NCI-H446 (cell line): ENCODE measurements at places on chromosomes 12 and 14.

DNA sequence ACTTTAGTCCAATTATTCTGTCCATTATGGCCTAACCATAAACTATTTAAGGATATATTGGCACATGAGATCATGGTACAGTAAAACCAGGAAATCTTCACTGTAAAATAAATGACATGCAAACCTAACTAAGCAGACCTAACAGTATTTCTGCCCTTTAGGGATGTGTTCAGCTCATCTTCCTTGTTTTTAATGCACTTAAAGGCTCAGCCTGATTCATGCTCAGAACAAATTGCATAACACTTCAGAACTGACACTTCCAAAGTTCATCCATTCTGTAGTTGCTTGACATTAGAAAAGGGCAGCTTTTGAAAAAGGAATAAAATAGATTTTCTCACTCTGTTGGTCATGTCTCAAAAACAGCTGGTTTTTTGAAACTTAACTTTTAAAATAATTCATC lies 708.5 kb downstream of the C12orf50 start:
- no peak for DNase-seq

DNA sequence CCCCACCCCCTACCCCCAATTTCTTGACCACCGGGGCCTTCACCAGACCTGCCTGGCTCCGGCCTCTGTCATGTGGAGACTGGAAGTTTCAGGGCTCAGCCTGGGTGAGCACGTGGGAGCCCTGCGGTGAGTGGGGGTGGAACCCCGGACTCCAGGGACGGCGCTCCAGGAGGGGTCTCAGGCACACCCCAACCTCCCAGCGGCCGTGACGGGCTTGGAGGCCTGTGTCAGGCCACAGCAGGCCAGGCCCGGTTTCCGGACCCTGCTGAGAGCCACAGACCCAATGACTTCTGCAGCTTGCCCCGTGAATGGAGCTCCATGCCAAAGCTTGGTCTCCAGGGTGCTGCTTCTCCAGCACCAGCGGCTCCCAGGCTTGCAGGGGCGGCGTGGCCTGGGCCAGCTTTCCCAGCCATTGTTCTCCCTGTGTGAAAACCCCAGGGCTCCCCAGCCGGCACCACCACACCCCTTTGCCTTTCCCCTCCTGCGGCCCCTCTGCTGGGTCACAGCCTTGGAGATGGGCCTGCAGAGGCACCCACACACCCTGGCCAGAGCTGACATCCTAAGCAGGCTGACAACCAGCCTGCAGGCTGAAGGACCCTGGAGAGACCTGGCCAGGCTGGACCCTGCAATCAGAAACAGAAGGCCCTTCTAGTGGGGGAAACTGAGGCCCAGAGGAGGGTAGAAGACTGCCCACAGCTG lies 186.2 kb upstream of the C14orf180 start:
- no peak for DNase-seq

- no peak for DNase-seq
These were observed 10.6 kb upstream of the CYP46A1 start for GRCh38 chr14:99673305-99674063.

DNA sequence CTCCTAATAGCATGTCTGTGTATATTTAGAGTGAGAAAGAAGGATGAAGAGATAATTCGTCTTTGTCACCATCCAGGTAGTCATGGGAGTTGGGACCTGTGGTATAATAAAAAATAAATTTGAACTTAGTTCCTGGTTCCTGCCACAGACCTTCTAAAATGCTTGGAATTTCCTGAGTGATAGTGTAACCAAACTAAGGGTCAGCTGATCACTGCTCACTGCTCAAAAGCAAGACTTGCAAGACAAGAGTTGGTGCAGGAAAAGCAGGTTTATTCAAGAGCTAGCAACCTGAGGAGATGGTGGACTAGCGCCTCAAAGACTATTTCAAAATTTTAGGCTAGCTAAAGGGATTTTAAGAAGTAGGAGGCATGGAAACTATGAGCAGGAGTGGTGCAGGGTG lies 19.1 kb downstream of the ANG start:
- DNase-seq, result no peak

DNA sequence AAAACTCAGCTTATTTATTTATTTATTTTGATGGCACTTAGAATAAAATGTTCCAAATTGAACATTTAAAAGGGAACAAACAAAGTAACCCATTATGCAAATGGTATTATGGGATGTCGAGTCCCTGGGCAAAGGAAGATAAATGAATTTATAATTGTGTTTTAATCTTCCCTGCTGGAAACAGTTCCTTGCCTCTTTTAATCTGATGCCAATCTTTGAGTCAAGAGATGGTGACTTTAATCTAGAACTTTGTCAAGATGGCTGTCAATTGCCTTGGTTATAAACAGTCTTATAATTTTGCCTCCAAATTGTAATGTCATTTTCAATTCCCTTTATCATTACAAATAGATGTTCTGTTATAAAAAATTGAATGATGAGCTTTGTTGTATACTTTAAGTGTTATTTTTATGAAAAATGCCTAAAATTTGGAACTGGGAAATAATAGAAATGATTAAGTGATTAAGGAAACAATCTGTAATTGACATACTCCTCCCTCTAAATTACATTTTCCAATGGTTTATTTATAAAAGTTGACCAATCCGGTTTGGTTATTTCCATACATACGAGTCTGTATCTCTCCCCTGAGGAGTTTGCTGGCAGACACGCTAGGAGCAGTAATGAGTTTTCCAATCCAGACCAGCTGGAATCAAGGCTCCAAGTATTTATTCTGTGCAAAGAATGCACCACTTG lies 134.9 kb upstream of the FRMD6 start:
- peak; percentile 65 for DNase-seq

DNA sequence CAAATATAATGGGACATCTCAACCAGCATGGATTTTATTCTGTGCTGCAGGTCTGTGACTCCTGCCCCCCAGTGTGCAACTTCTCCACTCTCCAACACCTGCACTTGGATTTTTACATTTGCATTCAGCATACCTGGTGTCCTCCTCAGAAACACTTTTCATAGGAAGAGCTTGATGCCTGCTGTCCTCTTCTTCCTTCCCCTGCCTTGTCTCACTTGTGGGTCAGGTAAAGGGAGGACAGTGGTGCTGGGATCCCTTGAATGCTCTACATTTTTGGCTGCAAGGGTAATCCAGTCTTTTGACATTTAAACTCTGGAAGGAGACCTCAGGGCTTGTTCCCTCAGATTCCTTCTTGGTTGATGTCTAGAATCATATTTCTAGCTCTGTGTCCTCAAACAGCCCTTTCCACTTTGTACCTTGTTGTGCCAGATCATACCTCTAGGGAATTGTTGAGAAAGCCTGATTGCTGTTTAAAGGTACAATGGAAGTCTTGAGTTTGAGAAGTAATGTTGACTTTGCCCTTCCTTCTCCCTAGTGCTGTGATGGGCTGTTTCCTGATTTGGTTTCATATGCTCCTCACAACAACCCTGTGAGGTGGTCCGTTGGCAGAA lies 12.6 kb downstream of the UBE3B start:
- DNase-seq, result no peak

DNA sequence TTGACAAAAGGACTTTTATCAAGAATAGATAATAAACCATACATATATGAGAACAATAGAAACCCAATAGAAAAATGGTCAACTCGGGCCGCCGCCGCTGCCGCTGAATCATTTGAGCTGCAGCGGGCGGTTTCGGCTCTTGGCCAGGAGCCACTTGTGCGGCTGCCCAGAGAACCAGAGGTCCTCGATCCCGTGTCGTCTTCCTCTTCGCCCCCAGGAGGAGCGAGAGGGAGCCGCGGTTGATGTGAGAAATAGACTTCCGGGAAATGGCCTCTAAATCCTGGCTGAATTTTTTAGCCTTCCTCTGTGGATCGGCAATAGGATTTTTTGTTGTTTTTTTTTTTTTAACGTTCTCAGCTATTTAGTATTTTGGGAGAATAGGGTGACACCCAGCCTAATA lies 44.8 kb downstream of the CPSF6 start:
- DNase-seq, result peak; percentile 74

DNA sequence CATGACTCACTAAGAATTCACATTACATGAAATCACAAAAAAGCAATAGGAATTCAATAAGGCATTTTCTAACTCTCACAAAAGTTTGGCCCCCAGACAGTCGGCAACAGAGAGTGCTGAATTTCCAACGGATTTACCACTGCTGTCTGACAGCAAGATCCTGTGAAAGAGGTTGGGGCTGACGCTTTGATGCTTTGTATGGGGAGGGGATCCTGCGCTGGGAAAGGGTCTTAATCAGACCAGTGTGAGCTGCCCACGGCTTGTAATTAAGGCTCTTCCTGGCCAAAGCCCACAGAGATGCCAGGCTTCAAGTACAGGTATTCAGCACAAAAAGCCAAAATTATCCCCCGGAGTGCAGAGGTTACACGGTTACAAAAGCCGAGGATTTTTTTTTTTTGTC lies 66.8 kb upstream of the TMCC3 start:
- DNase-seq, result no peak

DNA sequence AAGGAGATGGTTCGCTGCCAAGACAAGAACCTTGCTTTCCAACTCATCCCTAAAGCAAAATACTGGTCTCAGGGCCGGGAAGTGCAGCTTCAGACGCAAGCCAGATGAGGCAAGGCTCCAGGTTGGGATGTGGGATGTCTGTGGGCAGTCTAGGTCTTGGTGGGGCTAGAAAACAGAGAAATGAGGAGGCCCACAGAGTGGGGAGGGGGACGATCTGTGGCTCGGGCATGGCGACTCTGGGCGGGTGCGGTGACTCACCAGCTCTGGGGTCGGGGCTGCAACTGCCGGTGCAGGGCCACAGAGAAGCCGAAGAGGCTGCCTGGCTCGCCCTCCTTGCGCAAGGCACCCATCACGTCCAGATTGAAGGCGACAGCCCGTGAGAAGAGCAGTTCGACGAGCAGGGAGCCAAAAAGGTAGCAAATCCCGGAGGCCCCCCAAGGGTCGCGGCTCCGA lies 459 bp downstream of the ITGA7 start:
- no peak for DNase-seq

GRCh38 chr12:121239351-121240061 lies 29.6 kb downstream of the P2RX4 start:
- DNase-seq, result no peak

GRCh38 chr14:96257056-96257455 lies 1.0 kb downstream of the BDKRB1 start:
- DNase-seq, result no peak

DNA sequence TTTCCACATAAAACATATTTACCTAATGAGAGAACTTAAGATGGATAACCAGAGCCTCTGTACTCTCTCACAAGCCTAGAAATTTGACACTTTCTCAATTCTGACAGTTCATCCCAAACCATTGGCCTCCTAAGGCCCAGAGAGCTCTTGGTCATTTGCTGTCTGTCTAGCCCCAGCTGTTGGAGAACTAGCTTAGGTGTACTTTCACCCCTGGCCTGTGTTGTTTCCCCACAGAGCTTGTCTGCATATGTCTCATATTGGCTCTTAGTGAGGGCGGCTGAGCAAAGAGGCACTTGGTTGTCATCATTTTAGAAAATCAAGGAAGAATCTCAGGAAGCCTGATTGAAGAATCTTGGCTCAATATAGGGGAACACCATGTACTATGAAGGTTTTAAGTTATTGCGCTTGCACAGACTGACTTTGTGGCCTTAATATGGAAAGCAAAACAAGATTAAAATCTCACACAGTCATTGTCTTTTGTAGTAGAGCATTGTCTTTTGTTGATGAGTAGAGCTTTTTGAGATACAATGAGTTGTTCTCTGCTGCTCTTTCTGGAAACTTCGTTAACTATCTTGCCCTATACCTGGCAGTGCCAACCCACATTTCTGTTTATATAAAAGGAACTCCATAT lies 324.6 kb downstream of the RAD51B start:
- no peak for DNase-seq

DNA sequence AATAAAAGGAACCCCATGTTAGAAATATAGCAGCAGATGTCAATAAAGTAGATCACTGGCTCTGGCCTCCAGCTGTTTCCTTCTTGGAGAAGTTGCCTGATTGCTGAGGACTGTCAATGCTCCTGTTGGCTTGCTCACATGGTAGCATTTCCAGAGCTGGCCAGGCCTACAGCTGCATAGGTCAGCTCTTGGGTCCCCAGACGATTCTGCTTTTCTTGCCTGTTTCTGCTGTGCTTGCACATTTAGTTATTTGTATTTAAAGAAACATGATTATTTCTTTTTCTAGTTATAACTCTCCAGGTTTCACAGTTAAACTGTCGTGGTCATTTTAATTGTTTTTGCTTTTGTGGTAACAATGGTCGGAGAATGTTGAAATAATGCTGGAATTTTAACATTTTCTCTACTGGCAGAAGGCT lies 7.2 kb downstream of the NAV3 start:
- peak; percentile 69 for DNase-seq

- peak; percentile 7 for DNase-seq
These were observed 249.2 kb downstream of the ETNK1 start for GRCh38 chr12:22874151-22874550.

- no peak for DNase-seq
These were observed 171.9 kb downstream of the RGS6 start for GRCh38 chr14:72104011-72104613.

- no peak for DNase-seq
These were observed 46.3 kb downstream of the ADGRD1 start for GRCh38 chr12:131000000-131000486.

DNA sequence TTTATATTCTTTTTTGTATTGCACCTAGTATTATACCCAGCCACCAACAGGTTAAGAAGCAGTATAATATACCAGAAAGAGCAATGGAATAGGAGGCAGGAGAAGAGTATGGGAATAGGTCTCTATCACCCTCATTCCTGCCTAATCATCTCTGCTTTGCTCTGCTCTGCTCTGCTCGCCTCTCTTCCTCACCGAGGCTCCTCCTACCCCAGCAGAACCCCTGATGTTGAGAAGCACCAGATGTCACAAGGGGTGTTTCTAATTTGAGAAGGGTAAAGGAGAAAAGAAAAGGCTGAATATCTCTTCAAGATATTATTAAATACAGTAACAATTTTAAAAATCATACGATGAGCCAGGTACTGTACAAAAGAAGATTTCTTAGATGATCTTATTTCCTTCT lies 89.0 kb downstream of the STON2 start:
- no peak for DNase-seq

DNA sequence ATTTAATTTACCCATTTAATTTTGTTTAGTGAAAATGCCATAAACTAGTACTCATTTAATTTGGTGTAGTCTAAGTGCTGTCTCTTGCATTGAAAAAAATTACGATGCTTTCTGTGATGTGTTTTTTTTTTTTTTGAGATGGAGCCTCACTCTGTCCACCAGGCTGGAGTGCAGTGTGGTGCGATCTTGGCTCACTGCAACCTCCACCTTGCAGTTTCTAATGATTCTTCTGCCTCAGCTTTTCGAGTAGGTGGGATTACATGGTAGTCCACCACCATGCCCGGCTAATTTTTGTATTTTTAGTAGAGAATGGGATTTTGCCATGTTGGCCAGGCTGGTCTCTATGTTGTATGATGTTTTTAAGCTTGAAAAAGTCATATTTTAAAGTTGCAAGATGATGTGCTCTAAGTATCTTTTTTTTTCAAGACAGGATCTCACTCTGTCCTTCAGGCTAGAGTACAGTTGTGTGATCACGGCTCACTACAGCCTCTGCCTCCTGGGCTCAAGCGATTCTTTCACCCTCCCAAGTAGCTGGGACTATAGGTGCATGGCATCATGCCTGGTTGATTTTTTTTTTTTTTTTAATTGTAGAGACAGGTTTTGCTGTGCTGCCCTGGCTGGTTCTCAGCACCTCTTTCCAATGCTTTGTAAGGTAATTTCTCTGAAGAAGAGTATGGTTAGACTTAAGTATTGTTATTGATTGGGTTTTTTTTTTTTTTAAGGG lies 8.6 kb downstream of the LRRC10 start:
- no peak for DNase-seq
